Common myeloid progenitor, CD34-positive (primary cell): ENCODE measurements at places on chromosomes 16 and 17.

GRCh38 chr16:68645494-68646388 is 631 bp downstream of the CDH3 start:
- no peak for DNase-seq

DNA sequence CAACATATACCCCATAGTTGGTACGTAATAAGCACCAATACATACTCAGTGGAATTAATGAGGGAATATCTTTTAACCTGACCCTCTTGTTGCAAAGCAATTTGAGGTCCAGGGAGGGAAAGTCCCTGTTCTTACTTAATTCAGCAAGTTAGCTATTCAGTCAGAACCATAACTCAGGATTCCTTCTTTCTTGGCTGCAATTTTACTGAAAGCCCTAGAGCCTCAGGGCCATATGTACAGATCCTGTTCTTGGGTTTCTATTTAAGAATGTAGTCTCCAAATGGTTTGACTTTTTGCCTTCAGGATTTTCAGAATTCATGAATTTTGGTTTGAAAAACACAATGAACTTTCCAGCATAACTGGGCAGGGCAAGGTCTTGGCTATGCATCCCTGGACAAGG is 436.5 kb downstream of the HS3ST4 start:
- no peak for DNase-seq

- DNase-seq: peak; percentile 63
Measured at GRCh38 chr16:57539072-57539796, 2.9 kb upstream of the CCDC102A start.

DNA sequence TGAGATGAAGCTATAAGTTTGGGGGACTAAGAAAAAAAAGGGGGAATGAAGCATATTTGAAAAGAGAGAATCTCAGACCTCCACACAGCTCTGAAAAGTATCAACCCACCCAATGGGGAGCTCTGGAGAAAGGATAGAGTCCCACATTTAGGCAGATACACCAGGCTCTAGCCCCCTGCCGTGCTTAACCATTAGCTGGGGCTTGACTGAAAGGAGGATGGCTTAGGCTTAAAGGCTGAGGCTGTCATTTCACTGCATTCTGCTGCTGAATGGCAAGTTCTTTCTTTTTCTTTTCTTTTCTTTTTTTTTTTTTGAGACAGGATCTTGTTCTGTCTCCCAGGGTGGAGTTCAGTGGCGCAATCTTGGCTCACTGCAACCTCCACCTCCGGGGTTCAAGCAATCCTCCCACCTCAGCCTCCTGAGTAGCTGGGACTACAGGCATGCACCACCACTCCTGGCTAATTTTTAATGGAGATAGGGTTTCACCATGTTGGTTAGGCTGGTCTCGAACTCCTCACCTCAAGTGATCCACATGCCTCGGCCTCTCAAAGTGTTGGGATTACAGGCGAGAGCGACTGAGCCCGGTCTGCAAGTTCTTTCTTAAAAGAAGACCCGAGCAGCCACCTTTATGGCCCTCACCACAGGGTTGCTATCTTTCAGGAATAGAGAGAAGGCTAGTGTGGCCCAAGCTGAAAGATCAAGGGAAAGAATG is 9.0 kb upstream of the MMP2 start:
- DNase-seq: no peak
